ENCODE measurements at places on chromosomes 2 and 18.

- no peak for DNase-seq
These were observed 174.3 kb downstream of the RBM43 start for GRCh38 chr2:151087377-151087776.

- no peak for DNase-seq
These were observed 48.3 kb downstream of the TRIB2 start for GRCh38 chr2:12764849-12765605.

DNA sequence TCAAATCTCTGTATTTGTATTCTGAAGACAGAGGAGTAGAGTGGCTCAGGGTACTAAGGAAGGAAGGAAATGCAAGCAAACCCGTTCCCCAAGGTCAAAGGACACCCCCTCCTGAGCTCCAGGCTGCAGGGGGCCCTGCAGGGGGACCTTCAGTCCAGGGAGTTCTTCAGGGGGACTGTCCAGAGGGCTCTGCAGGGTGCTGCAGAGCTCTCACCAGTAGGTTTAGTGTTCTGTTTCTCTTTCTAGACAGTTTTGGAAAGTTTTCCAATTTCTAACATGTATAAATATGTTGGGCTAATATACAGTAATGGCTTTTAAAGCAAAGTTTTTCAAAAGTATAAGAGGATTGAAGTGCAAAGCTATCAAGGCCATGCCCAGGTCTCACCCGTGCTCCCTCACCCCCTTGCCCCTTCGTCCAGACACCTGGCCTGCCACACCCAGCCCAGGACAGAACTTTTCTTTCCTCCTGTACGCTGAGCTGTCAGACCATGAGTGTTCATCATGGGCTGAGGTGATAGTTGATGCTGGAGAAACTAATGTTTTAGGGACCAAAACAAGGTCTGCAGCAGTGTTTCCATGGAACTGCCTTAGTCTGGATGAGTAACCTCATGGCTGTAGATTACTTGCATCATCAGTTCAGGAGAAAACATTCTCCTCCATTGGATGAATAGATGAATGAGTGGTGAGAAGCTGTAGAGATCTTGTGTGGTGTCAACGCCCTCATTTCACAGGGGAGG, 134.2 kb downstream of the GLI2 start:
- DNase-seq = no peak

DNA sequence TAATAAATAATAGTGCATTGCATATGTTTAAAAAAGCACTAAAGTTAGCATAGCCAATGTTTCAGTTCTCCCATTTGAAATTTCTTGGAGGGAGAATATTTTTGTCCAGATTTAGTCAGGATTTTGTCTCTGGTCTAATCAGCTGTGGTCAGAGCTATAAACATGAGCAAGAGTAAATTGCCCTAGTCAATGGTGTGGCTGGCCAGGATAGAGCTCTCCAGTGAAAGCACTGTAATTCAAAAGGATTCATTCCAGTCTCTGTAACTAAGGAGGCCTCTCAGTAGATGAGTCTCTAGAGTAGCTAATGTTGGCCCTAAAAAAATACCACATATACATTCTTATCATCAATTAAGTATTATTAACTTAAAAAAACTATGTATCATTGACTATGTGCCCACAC, 241.6 kb downstream of the CDCA7 start:
- no peak for DNase-seq

DNA sequence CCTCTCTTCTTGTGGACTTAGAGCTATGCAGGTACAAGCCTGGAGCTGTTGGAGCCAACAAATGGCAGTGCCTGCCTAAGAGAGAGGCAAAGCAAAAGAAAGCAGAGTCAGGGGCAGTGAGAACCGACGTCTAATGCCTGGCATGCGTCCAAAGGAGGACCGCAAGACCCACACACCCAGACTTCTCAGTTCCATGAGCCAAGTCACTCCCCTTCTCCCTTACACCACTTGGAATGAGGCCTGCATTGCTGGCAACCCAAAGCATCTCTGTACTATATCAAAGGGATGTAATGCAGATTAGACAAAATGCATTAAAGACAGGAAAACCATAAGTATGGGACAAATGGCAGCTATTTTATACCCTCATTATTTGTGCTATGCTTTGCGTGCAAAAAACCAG, 49.9 kb upstream of the RNU4ATAC start:
- DNase-seq = no peak

DNA sequence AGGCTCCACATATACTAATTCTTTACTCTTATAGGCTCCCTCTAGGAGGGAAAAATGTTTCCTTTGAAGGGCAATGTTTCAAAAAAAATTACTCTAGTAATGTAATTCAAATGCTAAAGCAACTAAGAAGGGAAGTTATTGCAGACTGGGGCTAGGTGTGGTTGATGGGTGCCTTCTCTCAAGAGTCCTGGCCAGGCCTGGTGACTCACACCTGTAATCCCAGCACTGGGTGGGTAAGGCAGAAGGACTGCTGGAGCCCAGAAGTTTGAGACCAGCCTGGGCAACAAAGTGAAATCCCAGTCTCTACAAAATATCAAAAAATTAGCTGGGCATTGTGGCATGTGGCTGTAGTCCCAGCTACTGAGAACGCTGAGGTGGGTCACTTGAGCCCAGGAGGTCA, 31.2 kb upstream of the CDKL4 start:
- no peak for DNase-seq

- no peak for DNase-seq
These were observed 86.9 kb downstream of the LRRC30 start for GRCh38 chr18:7317804-7318231.

DNA sequence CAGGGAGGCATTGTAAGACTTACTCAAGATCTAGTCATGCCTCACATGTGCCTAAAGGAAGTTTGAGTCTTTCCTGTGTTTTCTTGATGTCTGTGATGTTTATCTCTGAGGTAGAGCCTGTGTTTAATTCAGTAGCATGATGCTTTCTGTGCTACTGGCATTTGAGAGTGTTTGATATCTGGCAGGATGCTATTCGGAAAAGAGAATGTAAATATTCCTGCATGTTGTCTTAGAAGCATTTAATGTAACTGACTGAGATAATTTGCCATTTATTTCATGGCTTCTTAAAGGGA, 58.8 kb downstream of the GREB1L start:
- DNase-seq = no peak

Measured in CD8-positive, alpha-beta memory T cell (primary cell).